ENCODE measurements at places on chromosomes 2 and 18. TPM values are rescaled to one million over a fixed set of nuclear protein-coding genes. Genes with fewer than 3 reads are reported as not detected.

GRCh38 chr18:79380816-79381806 lies 14.6 kb upstream of the NFATC1 start:
- DNase-seq = peak; percentile 56

Gene ACTG2
- not detected for total RNA-seq

- DNase-seq = no peak
These were observed 34.5 kb downstream of the TTLL4 start for GRCh38 chr2:218745160-218745558.

GRCh38 chr18:59640721-59641120 lies 56.5 kb downstream of the CCBE1 start:
- no peak for DNase-seq

DNA sequence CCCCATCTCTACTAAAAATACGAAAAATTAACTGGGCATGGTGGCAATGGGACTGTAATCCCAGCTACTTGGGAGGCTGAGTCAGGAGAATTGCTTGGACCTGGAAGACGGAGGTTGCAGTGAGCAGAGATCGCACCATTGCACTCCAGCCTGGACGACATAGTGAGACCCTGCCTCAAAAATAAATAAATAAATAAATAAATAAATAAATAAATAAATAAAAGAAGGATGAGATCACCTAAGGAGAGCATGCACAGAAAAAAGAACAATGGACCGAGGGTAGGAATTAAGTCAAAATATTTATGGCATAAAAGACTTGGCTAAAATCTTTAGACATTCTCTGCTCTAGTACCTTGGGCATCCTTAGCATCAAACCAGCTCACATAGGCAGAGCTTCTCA lies 8.9 kb upstream of the RBMS1 start:
- DNase-seq = no peak

GRCh38 chr2:218357236-218358177 lies 850 bp downstream of the CATIP start:
- DNase-seq = no peak

Gene PSMA8
- 0.19 TPM for total RNA-seq

- no peak for DNase-seq
These were observed 62.6 kb downstream of the EMX1 start for GRCh38 chr2:72979896-72980295.

Gene CROCC2
- total RNA-seq = not detected

- DNase-seq = no peak
These were observed 54.6 kb downstream of the LAMA3 start for GRCh38 chr18:23743733-23744333.
